ENCODE measurements at places on chromosomes 1 and 21. TPM values are rescaled to one million over a fixed set of nuclear protein-coding genes. Genes with fewer than 3 reads are reported as not detected.

GRCh38 chr1:34858901-34859445, 576 bp downstream of the SMIM12 start:
- H3K36me3 ChIP-seq, result peaks cover 20% of the 10 kb centered on the region
- DNase-seq, result peak; percentile 70
- peak overlapping the region; percentile 94 for H3K4me3 ChIP-seq
- H3K27me3 ChIP-seq, result no peaks in the 10 kb centered on the region
- peaks cover 54% of the 10 kb centered on the region for H3K4me1 ChIP-seq

RIMKLA gene
- total RNA-seq, result 9.8 TPM

PTGS2 gene
- 0.09 TPM for total RNA-seq

GRCh38 chr1:209703834-209704504, 677 bp upstream of the HSD11B1 start:
- H3K27me3 ChIP-seq, result no peaks in the 10 kb centered on the region
- peak; percentile 30 for DNase-seq
- no peaks in the 10 kb centered on the region for H3K36me3 ChIP-seq
- peak overlapping the region; percentile 76 for H3K27ac ChIP-seq

DNA sequence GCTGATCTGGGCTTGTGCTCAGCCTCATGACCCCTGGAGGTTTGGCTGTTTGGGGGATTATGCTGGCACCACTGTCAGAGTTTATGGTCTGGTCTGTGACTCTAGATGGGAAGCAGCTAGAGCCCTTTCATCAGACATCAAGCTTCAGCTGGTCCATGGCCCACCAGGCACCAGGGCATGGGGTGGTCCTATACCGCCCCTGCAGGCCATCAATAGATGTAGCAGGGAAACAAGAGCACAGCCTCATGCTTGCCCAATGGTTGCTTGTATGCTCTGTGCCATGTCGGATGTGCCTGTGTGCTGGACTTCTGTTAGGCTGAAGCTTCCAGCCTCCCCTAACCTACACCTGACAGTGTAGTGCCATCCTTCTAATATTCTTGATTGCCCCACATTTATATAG, 71.1 kb upstream of the CD34 start:
- DNase-seq, result peak; percentile 22
- no peak overlapping the region for H3K27ac ChIP-seq
- H3K36me3 ChIP-seq, result no peaks in the 10 kb centered on the region
- H3K4me1 ChIP-seq, result no peaks in the 10 kb centered on the region

DNA sequence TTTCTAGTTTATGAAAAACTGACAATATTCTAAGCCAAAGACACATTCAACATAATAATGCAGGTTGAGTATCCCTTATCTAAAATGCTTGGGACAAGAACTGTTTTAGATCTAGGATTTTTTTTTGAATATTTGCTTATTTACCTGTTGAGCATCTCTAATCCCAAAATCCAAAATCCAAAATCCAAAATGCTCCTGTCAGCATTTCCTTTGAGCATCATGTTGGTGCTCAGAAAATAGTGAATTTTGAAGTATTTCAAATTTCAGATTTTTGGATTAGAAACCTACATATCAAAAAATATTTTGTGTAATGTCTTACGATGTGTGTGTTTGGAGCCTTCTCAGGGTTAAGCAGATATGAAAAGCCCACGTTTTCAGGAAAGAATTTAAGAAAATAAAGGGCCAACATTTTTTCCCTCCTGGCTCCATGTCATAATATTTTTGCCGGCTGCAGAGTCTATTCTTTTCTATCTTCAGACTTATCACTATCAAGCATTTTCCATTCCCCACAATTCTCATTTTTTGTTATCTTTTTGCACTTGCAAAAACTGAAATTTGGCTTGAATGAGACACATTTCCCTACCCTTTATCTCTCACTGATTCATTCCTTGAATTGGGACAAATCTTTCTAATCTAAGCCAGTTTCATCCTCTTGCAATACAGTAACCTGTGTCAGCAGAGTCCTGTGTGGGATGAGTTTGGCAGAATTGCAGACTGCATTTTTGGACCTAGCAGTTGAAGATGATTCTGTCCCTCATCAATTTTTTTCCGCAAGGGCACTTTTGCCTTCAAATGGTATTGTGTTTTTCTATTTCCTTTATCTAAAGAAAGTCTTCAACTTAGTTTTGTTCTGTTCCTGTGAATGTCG, 233.9 kb downstream of the DISC1 start:
- no peak overlapping the region for H3K4me3 ChIP-seq
- no peaks in the 10 kb centered on the region for H3K27me3 ChIP-seq
- no peak for DNase-seq
- no peak overlapping the region for H3K27ac ChIP-seq
- H3K4me1 ChIP-seq, result peaks cover 8% of the 10 kb centered on the region

IL23R gene
- 1.0 TPM for total RNA-seq

DNA sequence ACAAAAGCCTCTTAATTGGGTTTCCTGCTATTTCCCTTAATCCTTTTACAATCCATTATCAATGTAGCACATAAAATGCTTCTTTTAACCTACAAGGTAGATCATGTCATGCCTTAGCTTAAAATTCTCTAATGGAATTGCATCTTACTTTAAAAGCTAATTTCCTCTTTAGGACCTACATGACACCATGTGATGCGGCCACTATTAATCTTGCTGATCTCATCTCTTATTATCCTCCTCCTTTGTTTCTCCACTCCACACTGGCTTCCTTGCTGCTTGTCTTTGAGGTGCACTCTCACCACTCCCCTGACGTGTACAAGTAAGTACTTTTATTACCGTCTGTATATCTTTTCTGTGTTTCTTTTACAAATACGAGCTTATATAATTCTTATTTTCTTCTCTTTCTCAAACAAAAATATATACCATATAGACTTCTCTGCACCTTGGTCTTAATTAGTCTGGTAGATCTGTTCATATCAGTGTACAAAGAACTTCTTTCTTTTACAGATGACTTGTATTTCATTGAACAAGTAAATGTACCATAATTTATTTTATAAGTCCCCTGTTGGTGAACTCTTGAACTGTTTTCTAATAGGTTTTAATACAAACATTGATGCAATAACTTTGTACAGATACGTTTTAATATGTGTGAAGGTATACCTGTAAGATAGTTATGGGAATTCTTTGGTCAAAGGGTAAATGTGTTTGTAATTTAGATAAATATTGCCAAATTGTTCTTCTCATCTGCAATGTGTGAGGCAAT, 28.2 kb downstream of the GPR88 start:
- peaks cover 3% of the 10 kb centered on the region for H3K27me3 ChIP-seq
- H3K36me3 ChIP-seq, result no peaks in the 10 kb centered on the region
- H3K4me1 ChIP-seq, result no peaks in the 10 kb centered on the region
- no peak for DNase-seq

DNA sequence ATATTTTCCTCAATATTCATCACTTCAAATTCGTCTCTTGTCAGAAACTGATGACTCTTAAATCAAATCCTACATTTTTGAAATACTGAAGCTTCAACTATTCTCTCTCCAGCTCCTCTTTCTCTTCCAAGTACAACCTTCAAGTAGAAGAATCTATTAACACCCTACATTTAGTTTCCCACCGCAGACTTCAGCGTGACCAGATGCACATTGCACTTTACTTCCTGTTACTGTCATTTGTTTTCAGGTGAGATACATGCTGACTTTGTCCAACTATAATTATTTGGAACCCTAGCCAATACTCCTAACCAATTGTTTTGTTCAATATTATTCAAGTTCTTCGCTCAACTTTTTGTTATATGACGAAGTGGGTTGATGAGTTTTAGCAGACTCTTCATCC, 116.0 kb downstream of the MRPL39 start:
- H3K36me3 ChIP-seq, result peaks cover 54% of the 10 kb centered on the region
- peaks cover 59% of the 10 kb centered on the region for H3K4me1 ChIP-seq
- H3K4me3 ChIP-seq, result peak overlapping the region; percentile 16
- peak overlapping the region; percentile 89 for H3K27ac ChIP-seq
- DNase-seq, result no peak
- H3K27me3 ChIP-seq, result no peaks in the 10 kb centered on the region

DNA sequence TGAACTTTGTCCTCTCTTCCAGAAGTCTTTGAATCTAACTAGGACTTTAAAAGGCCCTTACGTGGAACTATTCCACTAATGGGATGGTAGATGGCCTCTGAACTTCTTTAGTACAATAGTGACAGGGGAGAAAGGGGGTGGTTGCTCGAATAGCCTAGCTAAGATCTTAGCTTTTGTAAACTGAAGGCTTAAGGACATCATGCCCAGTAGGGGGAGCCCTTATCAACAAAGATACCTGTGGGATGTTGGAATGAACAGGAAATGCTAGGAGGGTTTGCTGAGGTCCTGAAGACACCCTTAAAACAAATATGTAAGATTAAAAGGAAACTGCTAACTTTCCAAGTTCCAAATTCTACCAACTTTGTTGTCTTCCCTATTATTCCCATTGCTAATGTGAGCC, 33.2 kb downstream of the NHLH2 start:
- DNase-seq, result peak; percentile 69
- H3K36me3 ChIP-seq, result no peaks in the 10 kb centered on the region

DNA sequence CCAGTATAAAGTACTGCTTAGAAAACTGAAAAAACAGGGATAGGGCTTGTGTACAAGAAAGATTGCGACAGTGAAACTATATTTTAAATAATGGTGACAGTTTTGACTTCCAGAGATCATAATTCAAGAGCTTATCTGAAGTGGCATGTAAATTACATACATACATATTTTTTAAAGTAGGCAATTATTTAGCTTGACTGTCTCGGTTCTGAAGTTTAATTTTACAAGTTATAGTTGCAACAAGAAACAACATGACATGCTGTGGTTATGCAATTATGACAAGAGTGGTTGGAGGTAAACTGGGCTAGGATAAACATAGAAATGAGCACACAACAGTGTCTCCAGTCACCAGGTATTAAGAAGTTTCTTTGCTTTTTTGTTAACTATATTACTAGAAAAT, 4.1 kb downstream of the C1orf21 start:
- no peak overlapping the region for H3K27ac ChIP-seq
- no peaks in the 10 kb centered on the region for H3K36me3 ChIP-seq
- no peak for DNase-seq
- H3K4me1 ChIP-seq, result peaks cover 16% of the 10 kb centered on the region
- H3K4me3 ChIP-seq, result no peak overlapping the region

DNA sequence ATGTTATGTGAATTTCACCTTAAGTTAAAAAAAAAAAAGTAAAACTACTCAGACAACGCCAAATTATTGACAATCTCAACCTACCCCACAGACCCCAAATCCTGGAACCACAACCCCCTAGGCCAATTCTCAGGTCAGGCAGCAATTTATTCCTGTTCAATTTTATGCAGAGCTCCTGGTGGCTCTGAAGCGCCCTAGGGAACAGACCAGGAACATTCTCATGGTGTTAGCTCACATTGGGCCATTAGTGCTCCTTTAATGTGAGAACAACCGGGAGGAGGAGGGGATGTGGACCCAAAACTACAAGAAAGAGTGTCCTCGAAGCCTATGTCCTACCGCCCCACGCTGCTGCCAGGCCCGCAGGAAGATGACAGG, 403 bp upstream of the PSEN2 start:
- H3K36me3 ChIP-seq, result no peaks in the 10 kb centered on the region
- H3K4me3 ChIP-seq, result peak overlapping the region; percentile 72
- H3K27ac ChIP-seq, result no peak overlapping the region
- peaks cover 15% of the 10 kb centered on the region for H3K4me1 ChIP-seq

DNA sequence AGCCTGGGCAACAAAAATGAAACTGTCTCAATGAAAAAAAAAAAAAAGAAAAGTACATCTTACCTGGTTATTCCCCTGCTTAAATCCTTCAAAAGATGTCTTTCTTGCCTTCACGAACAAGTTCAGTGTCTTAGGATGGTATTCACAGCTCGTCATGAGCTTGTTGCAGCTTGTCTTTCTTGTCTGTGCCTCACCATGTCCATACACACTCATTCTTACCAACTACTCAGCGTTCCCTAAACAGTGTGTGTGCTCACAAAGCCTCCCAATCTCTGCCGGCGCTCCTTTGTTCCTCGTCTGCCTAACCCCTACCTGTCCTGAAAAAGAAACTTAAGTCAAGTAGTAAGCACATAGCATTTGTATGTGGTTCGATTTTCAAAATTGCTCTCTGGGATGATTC, 31.1 kb downstream of the UBE4B start:
- no peak overlapping the region for H3K4me3 ChIP-seq
- DNase-seq, result no peak
- H3K36me3 ChIP-seq, result peaks cover 2% of the 10 kb centered on the region
- H3K4me1 ChIP-seq, result peaks cover 19% of the 10 kb centered on the region
- H3K27me3 ChIP-seq, result no peaks in the 10 kb centered on the region

DNA sequence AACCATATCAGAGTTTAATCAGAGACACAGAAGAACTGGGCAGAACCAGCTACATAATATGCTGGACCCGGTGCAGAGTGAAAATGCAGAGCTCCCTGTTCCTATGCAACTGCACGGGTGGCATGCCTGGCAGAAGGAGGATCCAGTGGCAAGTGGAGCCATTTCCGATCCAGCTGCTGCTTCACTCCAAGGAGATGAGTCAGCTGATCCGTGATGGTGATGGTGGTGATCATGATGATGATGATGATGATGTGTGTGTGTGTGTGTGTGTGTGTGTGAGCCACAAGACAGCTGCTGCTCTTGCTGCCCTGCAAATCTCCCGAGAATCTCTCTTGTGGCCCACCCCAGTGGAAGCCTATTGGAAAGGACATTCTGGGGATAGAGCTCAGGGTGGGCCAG, 133.0 kb downstream of the URB2 start:
- H3K4me1 ChIP-seq, result peaks cover 5% of the 10 kb centered on the region
- no peaks in the 10 kb centered on the region for H3K36me3 ChIP-seq
- H3K4me3 ChIP-seq, result no peak overlapping the region
- no peak for DNase-seq
- no peaks in the 10 kb centered on the region for H3K27me3 ChIP-seq

- H3K36me3 ChIP-seq, result no peaks in the 10 kb centered on the region
- no peak overlapping the region for H3K27ac ChIP-seq
- no peak for DNase-seq
- H3K27me3 ChIP-seq, result peaks cover 4% of the 10 kb centered on the region
Measured at GRCh38 chr1:18989896-18990295, 33.4 kb upstream of the IFFO2 start.

KIF26B gene
- 0.16 TPM for total RNA-seq

DNA sequence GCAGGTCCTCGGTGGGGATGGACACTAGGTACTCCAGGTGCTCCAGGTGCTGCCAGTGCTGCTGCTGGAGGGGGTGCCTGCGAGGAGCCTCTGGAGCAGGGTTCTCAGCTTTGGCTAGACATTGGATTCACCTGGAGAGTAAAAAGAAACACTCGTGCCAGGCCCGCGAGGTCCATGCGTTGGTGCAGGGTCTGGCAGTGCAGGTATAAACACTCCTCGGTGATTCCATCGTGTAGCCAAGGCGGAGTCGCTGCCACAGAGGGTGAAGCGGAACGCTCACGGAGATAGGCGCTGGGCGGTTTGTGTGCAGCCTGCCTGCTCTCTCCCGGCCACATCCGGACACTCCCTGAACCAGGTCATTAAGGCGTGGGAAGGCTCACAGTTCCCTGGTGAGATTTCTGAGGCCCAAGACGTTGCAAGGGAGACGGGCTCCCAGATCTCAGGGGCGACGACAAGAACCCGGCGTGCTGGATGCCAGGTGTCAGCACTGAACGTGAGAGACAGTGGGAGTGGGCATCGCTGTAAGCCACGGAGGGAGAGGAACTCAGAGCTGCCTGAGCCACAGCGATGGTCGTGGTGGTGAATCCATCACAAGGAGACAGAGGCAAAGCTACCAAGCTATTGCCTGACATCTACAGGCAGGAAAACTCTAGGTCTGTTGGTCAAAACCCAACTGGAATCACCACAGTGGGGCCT, 17.2 kb upstream of the SUMO3 start:
- peaks cover 8% of the 10 kb centered on the region for H3K4me1 ChIP-seq
- H3K4me3 ChIP-seq, result no peak overlapping the region
- H3K27ac ChIP-seq, result no peak overlapping the region
- no peak for DNase-seq
- H3K27me3 ChIP-seq, result no peaks in the 10 kb centered on the region

Measured in activated CD8-positive, alpha-beta T cell treated with anti-CD3 and anti-CD28 coated beads for 36 hours (primary cell).